Bronchial epithelial cell (primary cell): ENCODE measurements at places on chromosomes 1 and 21.

- DNase-seq: no peak
Measured at GRCh38 chr1:160001440-160001839, 30.4 kb downstream of the PIGM start.

DNA sequence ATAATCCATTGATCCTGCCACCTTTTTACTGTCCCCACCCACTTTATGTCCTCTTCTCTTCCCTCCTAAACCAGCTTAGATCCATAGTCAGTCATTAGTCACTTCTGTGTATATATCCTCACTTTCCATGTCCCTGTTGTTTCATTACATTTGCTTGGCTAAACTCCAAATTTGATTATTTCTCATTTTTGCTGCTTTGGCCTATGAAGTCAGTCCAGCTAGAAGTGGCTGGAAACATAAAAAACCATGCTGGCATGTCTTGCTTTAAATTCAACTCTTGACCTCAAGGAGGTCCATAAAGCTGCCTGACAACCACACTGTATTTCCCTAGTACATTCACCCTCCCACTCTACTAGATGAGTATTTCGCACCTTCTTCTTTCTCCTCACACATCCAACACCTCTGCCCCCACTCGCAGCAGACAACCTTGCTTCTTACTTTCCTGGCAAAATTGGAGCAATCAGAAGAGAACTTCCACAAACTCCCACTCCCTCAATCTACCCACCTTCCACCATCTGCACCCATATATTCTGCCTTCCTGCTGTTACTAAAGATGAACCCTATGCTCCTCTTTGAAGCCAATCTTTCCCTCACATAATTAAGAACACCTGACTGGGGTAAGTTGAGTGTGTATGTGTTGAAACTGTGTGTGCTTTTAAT lies 72.1 kb downstream of the ZNF648 start:
- DNase-seq: no peak

DNA sequence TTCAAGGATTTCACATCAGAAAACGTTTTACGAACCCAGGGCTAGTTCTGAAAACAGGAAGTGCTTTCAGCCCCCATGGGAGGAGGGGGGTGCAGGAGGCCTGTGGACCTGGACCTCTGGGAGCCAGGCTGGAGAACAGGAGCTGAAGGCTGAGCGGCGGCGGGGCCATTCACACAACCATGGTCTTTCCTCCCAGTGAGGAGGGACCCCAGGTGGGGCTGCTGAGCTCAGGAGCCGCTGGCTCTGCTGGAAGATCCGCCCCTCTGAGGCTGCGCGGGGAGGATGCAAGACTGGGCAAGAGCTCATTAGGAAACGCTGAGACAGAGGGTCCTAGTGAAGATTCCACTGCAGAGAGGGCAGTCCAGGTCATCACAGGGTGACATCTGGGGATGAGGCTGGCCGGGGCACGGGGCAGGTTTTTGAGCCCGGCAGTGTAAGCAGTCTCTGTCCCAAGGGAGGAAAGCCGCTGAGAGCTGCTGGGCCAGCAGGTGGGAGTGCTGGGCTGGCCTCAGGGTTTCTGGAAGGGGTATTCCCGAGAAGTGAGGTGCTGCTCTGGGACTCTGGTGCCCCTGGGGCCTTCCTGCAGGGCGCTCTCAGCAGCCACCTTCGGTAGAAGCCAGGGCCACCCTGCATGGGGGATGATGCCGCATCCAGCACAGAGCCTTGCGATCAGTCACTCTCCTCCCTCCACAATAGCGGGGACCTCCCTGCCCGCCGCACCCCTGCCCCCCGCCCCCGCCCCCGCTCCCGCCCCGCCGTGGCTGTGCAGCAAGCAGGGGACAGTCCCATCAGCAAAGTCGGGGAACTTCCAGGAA lies 7.5 kb downstream of the MX2 start:
- DNase-seq: no peak

DNA sequence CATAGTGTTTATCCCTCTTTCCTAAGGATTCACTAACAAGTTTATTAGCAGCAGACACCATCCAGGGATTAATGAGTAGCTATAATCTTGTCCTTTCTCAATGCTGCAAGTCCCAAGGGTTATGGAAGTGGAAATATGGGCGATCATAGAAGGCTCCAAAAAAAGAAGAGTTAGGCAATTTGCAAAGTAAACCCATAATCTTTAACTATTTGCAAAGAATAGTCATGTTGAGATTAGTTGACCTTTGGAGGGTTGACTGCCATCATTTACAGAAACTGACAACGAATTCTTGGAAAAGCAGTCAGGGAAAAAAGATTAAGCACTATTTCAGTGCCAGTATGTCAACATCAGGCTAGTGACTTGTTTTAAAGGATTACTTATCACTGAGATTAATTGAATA lies 169.9 kb downstream of the KCNT2 start:
- no peak for DNase-seq

- peak; percentile 60 for DNase-seq
Measured at GRCh38 chr1:171913385-171913784, 72.1 kb downstream of the DNM3 start.

DNA sequence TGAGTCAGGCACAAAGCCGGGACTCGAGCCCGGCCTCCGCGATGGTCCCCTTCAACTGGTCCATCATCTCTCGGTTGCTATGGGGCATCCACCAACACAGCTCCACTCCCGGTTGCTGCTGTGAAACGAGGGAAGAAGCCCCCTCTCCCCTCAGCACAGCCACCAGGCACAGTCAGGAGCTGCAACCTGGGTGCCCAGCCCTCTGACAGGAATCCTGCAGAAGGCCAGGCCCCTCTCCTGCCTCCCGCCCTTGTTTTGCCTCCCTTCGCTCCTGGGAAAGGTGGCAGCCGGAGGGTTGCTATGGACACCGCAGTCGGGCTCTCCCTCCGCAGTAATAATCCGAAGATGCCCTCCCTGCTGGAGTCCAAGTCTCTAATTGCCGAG lies 8.9 kb upstream of the KCNN3 start:
- DNase-seq: no peak

DNA sequence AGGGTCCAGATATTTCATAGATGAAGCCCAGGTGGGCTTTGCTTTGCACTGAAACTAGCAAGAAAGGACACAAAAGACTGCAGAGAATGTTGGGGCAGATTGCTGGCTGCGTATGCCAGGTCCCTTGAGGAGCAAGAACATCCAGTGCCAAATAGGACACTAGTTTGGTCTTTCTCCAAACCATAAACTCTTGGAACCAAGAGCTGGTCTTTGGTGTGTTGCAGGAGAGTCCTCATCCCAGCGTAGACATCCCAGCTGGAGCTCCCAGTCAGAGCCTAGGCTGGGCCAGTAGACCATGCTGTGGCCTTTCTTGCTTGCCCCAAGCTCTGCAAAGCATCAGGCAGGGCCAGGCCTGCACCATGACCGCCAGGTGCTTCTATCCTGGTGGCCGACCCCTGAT lies 87.5 kb downstream of the ATP5PO start:
- DNase-seq: no peak

- no peak for DNase-seq
Measured at GRCh38 chr1:68347415-68347814, 102.3 kb downstream of the RPE65 start.

GRCh38 chr1:169585181-169585580 lies 1.1 kb downstream of the F5 start:
- peak; percentile 29 for DNase-seq

DNA sequence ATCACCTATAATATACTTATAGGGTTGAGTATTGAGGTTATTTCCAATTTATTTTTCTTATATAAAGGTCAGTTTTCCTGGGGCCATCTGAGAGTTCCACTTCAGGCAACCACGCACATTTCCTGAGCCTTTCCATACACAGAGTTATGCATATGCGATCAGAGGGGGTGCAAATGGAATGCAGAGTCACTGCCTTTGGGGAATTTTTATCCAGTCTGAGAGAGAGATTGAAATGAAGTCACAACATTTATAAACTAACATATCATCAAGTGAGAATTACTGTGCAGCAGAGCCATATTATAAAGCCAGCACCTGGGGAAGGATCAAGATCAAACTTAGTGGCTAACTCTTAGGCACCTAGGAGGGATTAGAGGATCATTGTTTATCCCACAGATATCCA lies 299.9 kb upstream of the PLXNA2 start:
- no peak for DNase-seq

DNA sequence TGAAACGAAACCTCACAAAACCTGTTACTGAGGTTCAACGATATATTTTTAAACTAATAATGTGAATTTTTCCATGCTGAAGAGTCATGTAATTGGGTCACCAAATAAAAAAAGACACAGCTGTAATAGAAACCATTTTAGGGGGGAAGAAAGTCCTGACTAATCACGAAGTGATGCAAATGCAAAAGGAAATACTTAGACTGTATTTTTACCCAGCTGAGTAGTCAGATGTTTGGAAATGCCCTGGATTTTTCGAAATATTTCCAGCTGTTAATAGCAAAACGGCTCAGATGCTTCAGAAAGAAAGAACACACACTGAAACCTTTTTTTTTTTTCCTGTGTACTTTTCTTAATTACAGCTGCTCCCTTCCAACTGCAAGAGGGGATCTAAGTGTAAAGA lies 210.3 kb downstream of the SETD4 start:
- DNase-seq: peak; percentile 30

DNA sequence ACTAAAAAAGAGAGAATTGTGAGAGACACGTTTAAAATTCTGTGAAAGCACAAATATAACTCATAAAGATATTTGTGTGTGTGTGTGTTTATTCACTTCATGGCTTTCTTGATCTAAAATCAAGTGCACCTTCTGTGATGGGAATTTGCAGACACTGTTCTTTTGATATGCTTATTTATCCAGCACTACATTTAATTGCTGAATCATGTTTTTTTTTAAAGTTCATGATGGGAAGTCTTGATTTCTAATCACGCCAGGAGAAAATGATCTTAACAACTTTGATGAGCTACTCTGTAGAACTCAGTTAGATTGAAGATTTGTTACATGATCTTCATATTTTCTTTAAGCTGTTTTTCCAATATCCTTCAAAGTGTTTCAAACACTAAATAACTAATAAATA lies 35.0 kb downstream of the KCNT2 start:
- no peak for DNase-seq

DNA sequence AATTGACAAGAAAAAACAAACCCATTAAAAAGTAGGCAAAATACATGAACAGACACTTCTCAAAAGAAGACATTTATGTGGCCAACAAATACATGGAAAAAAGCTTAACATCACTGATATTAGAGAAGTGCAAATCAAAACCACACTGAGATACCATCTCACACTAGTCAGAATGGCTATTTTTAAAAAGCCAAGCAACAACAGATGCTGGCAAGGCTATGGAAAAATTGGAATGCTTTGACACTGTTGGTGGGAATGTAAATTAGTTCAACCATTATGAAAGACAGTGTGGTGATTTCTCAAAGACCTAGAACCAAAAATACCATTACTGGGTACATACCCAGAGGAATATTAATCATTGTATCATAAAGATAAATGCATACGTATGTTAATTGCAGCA lies 641.1 kb upstream of the B3GALT2 start:
- DNase-seq: no peak

DNA sequence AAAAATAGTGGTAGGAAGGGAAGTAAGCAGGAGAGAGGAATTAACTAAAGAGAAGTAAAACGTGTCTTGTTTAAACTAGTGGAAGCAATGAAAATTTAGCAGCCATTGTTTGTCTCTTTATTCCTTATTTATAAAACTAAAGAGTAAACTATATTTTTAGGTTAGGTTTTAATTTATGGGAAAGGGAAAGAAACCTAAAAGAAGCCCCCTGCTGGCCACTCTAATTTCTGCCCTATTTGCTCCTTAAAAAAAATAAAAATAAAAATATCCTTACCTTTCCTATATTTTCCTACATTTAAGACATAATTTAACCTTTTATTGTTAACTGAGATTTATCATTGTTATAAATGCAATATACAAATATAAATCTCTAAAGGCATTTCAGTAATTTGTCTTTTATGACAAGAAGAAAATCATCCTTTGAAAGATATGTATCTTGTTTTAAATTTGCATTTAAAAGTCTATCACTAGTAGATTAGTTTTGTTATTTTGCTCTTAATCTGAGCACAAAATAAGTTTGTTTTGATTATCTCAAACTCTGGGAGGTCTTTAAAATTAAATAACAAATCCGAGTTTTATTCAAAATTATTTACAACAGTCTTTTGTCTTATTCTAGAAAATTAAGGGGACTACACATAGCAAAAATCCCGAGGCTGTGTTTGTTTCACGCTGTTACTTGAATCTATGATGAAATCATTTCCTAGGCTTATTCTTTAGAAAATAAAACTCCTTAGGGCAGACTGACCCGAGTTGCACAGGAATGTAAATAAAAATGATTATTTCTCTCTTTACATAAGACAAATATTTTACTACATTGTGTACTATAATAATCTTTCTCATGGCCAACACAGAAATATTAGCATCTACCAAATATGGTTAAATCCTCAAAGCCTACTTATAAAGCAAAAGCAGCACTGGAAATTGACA lies 201.7 kb downstream of the NRIP1 start:
- peak; percentile 27 for DNase-seq

DNA sequence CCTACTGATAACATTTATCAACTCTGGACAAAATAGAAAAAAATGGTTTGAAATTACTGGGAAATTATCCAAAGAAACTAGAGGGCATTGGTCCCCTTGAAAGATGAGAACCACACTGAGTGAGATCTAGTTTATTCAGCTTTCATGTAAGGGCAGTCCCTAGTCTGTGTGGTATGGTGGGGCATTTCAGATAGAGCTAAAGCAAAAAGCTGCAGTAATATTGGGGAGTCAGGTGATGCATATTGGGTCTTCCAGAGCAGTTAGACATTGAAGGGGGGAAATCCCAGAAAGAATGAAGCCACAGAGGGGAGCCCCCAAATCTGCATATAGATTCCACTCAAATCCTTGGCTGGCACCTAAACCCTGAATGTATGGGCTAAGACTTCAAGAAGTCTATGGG lies 347.7 kb upstream of the POU3F1 start:
- DNase-seq: no peak

GRCh38 chr1:47883963-47884362 lies 113.2 kb downstream of the TRABD2B start:
- DNase-seq: no peak

GRCh38 chr1:223410036-223410435 lies 16.8 kb downstream of the CCDC185 start:
- DNase-seq: no peak

DNA sequence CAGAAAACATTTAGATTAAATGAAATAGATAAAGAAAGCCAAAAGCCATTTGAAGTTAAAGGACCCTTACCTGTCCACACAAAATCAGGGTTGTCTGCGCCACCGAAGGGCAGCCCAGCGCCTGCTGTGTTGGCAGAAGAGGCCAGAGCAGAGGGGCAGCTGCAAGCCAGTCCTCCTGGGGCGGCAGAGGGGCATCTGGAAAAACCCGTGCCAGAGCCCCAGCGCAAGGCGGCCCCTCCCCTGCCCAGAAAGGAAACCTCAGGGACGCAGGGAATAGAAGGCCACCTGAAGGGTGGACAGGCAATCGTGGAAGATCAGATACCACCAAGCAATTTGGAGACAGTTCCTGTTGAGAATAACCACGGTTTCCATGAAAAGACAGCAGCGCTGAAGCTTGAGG lies 10.7 kb downstream of the NDUFV3 start:
- DNase-seq: no peak

DNA sequence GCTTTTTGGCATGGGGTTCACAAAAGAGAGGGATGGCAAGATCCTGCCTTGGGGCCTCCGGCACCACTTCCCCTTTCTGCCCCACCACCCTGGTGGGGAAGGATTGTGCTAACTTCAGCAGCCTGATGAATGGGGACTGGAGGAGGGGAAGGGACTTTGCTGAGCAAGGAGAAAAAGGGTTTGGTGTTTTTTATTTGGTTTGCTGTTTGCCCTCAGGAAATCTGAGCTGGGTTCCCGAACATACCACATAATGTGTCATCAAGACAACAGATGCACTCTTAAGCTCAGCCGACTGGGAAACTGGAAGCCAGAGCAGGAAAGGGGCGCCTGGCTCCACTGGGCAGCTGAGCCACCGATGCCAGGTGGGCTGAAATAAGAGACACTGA lies 19.8 kb downstream of the OLFML2B start:
- DNase-seq: peak; percentile 86
